ENCODE measurements at places on chromosomes 12 and 14. TPM values are rescaled to one million over a fixed set of nuclear protein-coding genes. Genes with fewer than 3 reads are reported as not detected.

GRCh38 chr12:122174155-122174845, at the start of gene IL31:
IL31 (minus strand) TSS chr12:122174221; CDS start chr12:122174172, 49 bp downstream.
- DNase-seq = no peak

DNA sequence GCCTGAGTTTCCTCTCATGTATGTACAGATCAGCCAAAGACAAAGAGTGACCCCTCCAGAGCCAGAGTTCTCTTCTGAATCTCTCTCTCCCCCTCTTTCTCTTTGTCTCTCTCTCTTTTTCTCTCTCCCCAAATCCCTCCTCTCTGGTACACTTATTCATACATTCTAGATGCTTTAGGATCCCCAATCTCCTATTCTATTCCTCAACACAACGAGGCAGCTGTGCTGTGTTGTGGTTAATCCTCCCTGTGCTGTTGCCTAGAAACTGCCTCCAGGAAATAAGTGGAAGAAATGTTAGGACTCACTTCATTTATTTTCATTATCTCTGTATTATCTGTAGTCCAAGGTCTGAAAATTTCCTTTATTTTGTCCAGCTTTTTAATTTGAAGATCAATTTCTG, 350.5 kb upstream of the OR4E1 start:
- no peak for DNase-seq

GRCh38 chr12:116026346-116026745, 251.1 kb downstream of the MED13L start:
- DNase-seq = no peak

CSAD gene
- total RNA-seq = 142 TPM

ASCL1 gene
- total RNA-seq = not detected
